ENCODE measurements at places on chromosomes 5 and 9.

- DNase-seq: no peak
These were observed 26.7 kb upstream of the B4GALT1 start for GRCh38 chr9:33193818-33194217.

GRCh38 chr5:125408448-125409233 is 662.2 kb upstream of the ZNF608 start:
- peak; percentile 88 for DNase-seq

GRCh38 chr5:167804512-167805220 is 486.8 kb upstream of the WWC1 start:
- DNase-seq: no peak

- DNase-seq: no peak
These were observed 52.3 kb downstream of the ENTREP1 start for GRCh38 chr9:69377291-69377690.

- DNase-seq: no peak
These were observed 1.6 kb upstream of the THBS4 start for GRCh38 chr5:80033513-80033912.

DNA sequence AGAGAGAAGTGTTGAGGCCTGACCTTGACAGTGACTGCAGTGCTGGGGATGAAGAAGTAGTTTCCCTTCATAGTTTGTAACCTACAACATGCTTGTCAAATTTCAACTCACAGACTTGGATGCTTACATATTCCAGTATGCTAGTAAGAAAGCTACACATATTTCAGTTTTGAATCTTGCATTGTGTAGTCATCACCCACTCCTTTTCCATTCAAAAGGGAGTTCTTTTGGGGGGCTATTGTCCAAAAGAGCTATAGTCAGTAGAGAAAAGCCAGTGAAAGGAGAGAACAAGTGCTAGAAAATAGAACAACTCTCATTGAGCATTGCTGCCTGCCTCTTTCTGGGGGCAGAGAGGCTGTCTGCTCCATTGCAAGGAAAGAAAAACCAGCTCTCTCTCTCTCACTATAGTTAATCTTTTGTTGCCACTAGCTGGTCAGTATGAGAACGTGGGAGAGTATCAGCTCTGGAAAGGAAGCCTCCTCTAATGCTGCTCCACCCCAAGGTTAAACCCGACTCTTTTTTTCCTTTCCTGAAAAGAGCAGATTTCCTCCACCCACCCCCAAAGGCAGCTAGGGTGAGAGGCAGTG is 7.3 kb downstream of the ASTN2 start:
- DNase-seq: no peak

Data from fibroblast of skin of left biceps (primary cell).